ENCODE measurements at places on chromosomes 6 and 20. TPM values are rescaled to one million over a fixed set of nuclear protein-coding genes. Genes with fewer than 3 reads are reported as not detected.

GRCh38 chr6:140966676-140967075 lies 1166.0 kb upstream of the GJE1 start:
- no peak for DNase-seq

DNA sequence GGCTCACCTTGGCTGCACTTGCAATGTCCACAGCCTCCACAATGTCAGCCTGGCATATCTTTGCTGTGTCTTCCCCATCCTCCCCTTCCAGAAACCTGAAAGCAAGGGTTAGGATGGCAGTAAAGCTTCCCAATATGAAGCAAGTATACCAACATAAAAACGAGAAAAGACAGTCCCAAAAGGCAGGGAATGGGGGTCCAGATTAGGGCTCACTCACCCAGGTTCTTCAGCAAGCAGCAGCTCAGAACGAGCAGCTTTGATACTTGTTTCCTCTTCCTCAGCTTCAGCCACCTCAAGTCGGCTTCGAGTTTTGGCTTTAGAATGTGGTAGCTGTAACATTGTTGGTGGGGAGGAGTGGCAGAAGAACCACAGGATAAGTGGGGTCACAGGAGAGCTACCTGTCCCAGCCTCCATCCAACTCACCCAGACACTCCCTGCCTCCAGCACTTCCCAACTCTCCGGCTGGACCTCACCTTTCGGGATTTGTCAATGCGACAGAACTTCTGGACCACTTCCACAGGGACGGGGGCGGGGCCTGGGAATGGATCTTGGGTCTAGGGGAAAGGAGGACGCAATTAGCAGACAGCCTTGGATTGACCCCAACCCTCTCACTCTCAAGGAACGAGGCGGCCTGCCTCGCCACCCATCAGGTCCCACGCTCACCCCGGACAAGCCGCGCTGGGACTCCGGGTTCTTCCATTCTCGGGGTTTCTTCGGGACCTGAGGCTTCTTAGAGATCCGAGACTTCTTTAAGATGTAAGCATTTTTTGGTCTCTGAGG lies 708 bp downstream of the WDR46 start:
- no peak for DNase-seq

DNA sequence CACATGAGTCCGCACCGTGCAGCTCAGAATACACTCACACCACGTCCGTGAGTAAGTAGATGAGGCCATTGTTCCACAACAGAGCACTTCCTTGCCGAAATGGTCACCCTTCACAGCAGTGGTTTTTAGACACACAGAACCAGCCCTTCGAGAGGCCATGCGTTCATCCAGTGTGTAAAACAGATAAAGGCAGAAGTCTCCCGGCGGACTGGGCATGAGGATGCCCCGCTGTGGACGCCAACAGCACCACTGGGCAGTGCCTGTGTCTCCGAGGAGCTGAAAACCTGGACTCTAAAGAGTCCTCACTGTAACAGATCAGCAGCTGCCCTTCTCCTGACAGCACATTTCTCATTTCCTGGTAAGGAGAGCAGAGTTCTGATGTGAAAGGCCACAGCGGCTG lies 75.2 kb downstream of the WDR27 start:
- DNase-seq = no peak

DNA sequence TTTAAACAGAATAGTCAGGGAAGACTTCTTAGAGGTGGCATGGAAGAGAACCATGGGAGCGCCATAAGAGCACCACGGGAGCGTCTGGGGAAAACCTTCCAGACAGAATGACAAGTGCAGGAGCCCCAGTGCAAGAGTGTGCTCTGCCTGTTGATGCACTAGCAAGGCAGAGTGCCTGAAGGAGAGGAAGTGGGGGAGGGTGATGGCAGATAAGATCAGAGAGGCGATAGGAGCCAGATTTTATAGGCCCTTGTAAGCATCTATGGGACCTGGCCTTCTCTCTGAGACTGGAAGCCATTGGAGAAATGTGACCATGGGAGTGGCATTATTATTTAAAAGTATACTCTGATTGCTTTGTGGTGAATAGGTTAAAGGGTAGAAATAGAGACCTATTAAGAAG lies 13.1 kb downstream of the FUCA2 start:
- no peak for DNase-seq

DNA sequence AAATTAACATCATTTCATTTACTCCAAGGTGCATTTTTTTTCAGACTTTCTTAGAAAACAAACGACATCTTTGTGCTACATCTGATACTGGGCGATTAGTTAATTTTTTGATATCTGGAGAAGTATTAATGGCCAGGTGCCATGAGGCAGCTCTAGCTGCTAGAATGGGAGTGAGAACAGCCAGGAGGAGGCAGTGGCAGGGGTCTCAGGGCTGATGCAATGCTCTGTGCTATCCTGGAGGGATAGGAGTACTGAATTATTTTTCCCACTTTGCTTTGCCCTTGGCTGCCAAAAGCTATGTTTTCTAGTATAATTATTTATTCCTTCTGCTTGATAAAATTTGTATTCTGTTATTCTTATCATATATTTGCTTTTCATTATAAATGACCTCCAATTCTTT lies 133.6 kb upstream of the NOX3 start:
- DNase-seq = no peak

- no peak for DNase-seq
Observed at GRCh38 chr6:138796771-138797170, 884 bp downstream of the ECT2L start.

The ZNF318 gene
- 6.7 TPM for total RNA-seq
